ENCODE measurements at places on chromosomes 5 and 9. TPM values are rescaled to one million over a fixed set of nuclear protein-coding genes. Genes with fewer than 3 reads are reported as not detected.

TIGD6 gene
- 4.7 TPM for total RNA-seq

CTSV gene
- 0.22 TPM for total RNA-seq

RGS7BP gene
- 0.93 TPM for total RNA-seq

CERT1 gene
- 83.0 TPM for total RNA-seq

UTP15 gene
- 19.5 TPM for total RNA-seq

PPP1R26 gene
- 10.6 TPM for total RNA-seq

CARTPT gene
- total RNA-seq, result not detected

IL9 gene
- not detected for total RNA-seq
